ENCODE measurements at places on chromosomes 7 and 10.

DNA sequence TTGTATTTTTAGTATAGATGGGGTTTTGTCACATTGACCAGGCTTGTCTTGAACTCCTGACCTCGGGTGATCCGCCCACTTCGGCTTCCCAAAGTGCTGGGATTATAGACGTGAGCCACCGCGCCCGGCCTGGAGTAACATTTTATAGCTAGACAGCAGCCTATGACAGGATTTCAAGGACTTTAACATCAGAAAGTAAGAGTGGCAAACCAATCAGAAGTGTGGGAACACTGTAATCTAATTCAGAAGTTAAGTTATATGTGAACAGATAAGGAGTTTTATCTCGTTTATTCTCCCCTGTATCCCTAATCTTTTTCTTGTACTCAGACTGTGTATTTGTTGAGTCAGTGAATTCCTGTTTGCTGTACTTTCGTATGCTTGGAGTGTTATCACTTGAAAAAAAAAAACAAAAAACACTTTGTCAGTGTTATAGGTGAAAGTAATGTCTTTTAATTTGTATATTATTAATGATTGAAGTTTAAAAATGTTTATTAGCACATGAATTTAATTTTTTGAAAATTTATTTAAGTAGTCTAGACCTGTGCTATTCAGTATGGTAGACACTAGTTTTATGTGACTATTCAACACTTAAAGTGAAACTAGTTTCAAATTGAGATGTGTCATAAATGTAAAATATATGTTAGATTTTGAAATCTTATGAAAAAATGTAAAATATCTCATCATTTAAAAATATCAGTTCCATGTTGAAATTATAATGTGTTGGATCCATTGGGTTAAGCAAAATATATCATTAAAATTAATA lies 38.6 kb downstream of the RSBN1L start:
- DNase-seq, result no peak

DNA sequence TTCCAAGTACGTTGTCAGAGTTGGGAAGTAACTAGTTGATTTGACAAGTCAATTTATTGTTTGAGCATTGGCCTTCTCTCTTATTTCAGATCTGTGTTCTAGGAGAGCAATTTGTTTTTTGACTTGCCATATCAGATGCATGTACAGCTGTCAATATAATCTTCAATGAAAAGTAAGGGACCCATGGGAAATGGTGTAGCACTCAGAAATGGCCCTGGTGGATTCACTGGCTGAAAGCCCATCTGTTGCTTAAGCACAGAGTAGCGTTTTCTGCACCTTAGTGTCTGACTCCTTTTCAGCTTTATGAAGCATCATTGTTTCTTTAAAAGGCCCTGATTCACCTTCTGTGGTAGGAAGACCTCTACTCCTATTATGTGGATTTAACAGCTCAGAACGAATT lies 10.2 kb downstream of the GARS1 start:
- DNase-seq, result no peak

GRCh38 chr7:17988141-17988540 lies 39.5 kb downstream of the PRPS1L1 start:
- DNase-seq, result no peak

GRCh38 chr7:582931-583330 lies 63.3 kb upstream of the PDGFA start:
- DNase-seq, result no peak

- no peak for DNase-seq
These were observed 47.2 kb upstream of the TNRC18 start for GRCh38 chr7:5470816-5471215.

DNA sequence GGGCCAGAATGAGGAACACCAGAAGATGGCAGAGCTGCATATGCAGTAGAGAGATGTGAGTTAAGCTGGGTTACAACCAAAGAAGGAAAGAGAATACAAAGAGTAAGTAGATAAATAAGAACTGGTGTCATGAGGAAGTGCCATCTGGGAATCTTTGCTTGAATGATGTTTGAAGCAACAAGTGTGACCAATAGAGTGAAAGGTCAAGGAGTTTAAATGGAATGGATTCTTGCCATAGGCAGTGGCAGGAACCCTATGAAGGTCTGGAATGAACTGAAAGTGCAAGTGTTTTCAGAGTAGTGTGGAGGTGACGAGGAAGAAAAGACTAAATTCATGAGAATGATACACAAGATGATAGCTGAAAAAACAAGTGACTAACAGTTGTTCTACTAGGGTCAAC lies 21.6 kb downstream of the MEST start:
- DNase-seq, result no peak

DNA sequence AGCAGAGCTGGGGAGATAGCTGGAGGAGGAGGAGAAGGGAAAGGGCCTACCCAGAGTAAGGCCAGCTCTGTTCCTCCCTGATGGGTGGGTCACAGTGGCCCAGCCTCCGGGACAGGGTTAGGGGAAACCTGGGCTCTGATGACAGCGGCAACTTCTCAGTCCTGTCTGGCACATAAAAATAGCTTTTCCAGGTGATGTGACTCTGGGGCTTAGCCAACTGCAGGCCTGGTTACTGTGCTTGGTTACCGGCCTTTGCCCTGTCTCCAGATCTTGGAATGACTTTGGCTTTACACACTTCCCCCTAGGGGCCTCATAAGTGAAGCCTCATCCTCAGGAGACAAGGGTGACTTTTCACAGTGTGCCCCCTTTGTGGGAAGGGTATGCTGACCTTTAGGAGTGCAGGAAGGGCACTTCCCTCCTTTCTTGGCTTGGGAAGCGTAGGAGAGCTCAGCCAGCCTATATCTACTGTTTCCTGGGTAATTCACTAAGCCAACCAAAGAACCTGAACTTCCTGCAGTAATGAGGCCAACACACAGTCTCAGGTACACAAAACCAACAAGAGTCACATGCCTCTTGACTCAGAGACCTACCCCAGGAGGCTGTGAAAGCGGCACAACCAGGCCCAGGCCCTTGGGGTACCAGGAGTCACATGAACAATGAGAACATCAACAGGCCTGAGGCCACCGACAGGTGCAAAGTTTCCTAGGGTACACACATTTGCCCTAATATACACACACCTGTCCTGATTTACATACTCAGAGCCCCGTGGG lies 11.7 kb upstream of the HILPDA start:
- no peak for DNase-seq

DNA sequence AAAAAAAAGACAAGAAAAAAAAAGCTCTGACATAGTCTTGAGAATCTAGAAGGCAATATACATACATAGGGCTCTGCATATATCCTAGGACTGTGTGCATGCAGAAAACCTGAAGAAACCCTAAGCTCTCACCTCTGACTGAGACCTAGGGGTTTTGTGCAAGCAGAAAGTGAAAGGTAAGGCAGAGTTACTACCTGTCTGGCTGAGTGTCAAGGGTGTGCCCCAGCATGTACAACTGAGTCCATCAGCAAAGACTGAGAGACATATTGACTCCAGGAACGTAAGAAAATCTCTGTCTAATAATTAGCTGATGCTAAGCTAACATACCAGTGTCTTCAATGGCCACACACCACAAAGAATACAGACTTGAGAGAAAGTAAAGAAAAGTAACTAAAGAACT lies 16.3 kb upstream of the HNRNPH3 start:
- DNase-seq, result no peak

- DNase-seq, result no peak
These were observed 99.3 kb downstream of the KAT6B start for GRCh38 chr10:74925708-74926107.

- no peak for DNase-seq
These were observed 137.6 kb upstream of the HABP2 start for GRCh38 chr10:113415246-113415645.

- DNase-seq, result no peak
These were observed 25.3 kb downstream of the WAC start for GRCh38 chr10:28558186-28558585.

DNA sequence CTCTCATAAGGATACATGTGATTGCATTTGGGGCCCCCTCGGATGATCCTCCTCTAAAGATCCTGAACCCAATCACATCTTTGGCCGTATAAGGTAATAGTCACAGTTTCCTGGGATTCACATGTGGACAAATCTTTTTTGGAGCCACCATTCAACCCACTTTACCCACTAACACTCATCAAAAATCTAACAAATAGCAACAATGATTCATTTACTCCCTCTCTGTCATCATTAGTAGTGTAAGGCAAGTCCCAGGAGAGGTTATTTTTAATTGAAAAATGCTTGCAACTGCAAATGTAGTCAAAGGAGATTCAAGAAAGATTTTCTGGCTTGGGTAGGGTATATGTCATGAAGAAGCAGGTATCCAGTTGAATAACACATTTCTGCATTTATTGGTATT lies 9.9 kb upstream of the SMKR1 start:
- DNase-seq, result no peak

DNA sequence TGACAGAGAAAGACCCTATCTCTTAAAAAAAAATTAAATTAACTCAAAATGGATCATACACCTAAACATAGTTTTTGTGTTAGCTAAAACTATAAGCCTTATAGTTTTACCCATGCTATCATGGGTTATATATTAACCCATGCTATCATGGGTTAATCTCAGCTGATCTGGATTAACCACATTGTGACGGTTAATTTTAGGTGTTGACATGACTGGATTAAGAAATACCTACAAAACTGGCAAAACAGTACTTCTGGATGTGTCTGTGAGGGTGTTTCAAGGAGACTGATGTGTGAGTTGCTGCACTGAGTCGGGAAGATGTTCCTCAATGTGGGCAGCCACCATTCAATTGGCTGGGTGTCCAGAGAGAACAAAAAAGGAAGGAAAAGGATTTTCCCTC lies 44.3 kb upstream of the FXYD4 start:
- no peak for DNase-seq

DNA sequence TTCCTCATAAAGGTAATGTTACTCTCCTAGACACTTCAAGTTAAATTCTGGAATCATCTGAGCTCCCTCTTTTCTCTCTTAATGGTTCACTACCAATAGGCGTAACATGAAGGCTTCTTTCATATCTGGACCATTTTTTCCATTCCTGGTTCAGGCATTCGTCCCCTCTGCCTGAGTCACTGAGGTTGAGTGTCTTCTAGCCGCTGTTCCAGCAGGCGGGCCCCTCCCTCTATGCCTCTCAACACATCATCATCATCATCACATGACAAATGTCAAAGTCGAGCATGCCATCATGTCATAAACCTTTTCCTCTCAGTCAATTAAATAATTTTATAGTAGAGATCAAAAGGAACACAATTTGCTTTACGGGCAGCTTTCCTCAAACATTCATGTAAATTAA lies 168.9 kb upstream of the ASAH2 start:
- no peak for DNase-seq

DNA sequence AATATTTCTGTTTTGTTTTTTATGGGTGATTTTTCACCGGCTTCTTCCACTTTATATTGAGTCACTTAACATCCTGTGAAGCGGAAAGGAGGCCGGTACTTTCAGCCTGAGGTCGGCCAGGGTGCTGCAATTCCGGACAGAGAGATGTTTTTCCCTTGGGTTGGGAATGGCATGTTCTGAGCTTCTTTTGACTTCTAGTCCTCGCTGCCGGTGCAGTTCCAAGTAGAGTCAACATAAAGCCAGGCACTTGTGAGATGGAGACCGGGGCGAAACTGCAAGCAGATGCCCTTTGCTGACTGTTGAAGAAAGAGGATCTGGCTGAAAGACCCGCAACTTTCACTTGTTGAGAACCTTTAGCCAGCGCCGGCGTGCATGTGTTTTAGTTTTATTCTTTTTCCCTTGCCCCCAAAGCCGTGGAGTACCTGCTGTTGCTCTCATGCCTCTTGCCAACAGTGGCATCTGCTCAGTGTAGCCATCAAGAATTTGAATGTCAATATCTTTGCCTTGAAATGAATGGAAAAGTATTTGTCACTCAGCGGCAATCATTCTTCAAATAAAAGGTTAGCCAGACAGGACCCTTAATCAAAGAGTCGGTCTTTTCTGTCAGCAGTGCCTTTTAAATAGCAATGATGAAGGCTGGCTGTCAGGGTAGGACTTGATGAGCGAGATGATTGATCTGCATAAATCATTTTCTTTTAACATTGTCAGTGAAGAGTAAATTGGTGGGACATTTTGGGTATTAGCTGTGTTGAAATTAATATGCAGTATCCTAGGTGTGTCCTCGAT lies 351.2 kb downstream of the LRMDA start:
- no peak for DNase-seq

DNA sequence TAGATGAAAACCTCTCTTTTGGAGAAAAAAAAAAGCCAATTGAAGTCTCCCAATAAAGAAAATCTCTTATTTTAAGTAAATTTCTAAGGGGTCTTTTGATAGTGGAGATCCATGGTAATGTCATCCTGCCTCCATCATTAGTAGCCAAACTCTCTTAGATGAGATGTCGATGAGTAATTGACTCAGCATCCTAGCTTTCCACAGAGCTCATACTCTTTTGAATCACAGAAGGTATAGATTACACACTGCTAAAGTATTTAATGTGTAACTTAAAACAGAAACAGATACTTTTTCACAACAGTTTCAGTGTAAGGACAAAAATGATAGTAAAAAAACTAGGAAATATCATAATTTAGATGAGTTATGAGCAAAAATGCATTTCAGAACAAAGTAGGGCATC lies 19.4 kb downstream of the MAGI2 start:
- no peak for DNase-seq

- peak; percentile 17 for DNase-seq
These were observed 23.7 kb downstream of the CRPPA start for GRCh38 chr7:16397501-16398145.

- no peak for DNase-seq
These were observed 171.2 kb downstream of the DNAJB6 start for GRCh38 chr7:157507987-157508386.

- no peak for DNase-seq
These were observed 24.0 kb downstream of the TMEM176A start for GRCh38 chr7:150824379-150825177.
